Activated CD4-positive, alpha-beta T cell treated with anti-CD3 and anti-CD28 coated beads, Interleukin-2, amount 50 U/mL, for 4 hours (primary cell): ENCODE measurements at places on chromosomes 1 and 21.

- DNase-seq = no peak
Observed at GRCh38 chr1:21497466-21498061, 11.7 kb upstream of the ALPL start.

DNA sequence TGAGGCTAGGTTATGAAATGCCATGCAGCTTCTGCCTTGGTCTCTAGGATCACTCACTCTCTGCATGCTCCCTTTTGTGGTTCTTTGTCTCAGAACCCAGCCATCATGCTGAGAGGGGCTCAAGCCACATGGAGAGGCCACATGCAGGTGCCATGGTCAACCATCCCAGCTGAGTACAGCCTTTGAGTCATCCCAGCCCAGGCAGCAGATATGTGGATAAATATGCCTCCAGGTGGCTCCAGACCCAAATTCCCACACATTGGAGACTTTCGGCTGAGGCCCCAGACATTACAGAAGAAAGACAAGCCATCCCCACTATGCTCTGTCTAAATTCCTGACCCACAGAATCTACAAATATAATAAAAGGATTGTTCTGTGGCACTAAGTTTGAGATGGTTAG lies 102.0 kb downstream of the LHX9 start:
- DNase-seq = no peak

DNA sequence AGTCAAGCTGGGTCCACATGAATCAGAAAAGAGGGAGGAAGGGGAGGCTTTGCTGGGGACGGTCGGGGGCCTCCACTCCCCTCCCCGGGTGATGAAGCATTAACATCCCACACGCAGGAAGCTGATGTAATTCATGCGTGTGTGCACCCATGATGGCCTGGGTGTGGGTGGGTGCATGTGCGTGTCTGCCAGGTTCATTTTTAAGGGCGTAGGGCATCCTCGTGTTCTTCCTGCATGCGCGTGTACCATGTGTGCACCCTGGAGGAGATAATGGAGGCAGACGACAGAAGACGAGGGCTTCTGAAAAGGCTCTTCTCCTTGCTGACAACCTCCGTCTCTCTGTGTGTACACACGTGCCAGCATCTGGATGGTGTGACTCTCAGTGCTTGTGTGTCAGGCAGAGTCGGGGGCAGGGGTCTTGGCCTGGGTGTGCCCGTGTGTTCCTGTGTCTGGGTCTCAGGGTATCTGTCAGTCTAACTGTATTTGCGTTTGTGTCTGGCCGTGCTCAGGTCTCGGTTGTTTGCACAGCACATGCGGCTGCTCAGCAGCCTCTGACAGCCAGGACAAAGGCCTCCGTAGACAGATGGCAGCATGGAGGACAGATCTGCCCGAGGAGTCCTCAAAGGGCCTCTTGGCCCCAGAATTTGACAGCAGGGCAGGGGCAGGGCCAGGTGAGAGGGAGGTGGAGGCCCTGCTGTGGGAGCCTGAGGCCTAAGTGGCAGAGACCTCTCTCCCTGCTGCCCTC lies 2.4 kb downstream of the RAP1GAP start:
- DNase-seq = no peak

DNA sequence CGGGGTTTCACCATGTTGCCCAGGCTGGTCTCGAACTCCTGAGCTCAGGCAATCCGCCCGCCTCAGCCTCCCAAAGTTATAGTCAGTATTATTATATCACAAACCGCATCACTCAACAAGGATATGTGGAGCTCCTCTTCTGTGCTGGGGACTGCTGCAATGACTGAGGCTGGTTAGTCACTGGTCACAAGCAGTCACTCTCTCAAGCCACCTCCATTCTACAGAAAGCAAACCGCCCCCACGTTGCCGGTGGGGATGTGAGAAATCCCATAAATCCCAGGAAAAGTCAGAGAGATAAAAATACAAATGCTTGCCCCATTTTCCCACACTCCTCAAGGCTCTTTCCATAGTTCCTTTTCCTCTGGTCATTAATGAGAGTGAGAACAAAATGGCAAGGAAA lies 155.7 kb downstream of the ADSS2 start:
- no peak for DNase-seq

- no peak for DNase-seq
Observed at GRCh38 chr1:221567859-221568507, 173.9 kb downstream of the DUSP10 start.

DNA sequence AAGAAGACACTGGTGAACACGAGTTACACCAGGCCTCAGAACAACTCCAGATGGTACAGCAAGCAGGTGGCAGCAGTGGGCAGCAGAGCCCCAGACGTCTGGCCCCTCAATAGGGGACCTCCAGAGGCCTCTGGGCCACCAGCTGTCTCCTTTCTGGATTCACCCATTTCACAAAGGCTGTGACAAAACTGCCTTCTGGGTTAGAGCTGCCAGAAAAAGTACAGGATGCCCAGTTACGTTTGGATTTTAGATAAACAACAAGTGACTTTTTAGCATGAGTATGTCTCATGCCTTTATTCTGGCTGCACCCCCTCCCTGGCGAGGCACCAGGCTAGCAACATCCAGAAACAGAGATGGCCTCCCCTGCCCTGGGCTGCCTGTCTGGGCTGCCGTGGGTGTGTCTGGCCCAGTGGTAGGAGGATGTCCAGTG lies 30.1 kb downstream of the ITPKB start:
- DNase-seq = no peak

DNA sequence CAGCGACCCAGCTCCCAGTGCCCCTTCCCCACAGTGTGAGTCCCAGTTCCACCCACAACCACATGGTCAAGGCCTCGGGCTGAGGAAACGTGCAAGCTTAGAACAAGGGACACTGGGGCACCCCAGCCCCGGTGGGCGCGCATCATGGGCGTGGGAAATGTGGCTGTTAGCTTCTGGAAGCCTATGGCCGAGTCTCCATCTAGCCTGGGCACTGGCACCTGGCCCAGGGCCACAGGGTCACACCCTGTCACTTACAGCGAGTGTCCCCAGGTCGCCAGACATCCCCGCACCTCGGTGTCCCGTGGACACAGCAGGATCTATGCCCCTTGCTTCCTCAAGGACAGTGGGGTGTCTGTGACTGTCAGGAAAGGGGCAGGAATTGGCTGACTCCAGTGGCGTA lies 37.0 kb upstream of the COL6A1 start:
- no peak for DNase-seq

- DNase-seq = no peak
Observed at GRCh38 chr1:179857009-179857408, 20.6 kb downstream of the TOR1AIP2 start.

DNA sequence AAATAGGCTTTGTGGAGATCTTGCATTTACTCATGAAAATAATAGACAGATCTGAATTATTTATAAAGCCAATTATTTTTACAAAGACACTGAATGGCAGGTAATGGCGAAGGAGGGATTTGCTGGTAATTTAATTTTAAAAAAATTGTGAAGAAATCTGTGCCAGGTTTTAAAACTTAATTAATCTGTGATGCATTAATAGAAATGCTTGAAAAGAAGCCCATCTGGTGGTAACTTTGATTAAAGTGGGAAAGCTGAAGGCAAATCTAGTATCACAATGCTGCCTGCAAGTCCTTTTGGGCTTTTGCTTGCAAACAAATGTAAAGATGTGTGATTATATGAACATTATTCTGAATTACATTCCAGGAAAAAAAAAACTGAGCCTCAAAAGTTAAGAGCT lies 433.2 kb upstream of the DEPDC1 start:
- DNase-seq = no peak

GRCh38 chr1:158943059-158943458 lies 11.7 kb downstream of the PYHIN1 start:
- DNase-seq = no peak

DNA sequence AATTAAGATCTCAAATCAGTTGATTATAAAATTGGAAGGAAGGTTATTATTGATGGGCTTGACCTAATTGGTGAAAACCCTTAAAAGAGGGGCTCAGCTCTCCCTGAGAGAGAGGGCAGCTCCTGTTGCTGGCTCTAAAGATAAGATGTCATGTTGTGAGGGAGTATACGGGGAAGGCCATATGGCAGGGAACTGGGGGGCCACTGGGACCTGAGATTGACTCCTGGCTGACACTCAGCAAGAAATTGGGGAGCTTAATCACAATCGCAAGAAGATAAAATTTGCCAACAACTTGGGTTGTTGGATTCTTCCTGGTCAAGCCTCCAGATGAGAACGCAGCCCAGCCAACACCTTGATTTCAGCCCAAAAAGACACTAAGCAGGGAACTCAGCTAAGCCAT lies 69.7 kb upstream of the KCNJ6 start:
- no peak for DNase-seq

GRCh38 chr1:202694314-202694713 lies 15.9 kb downstream of the SYT2 start:
- no peak for DNase-seq

DNA sequence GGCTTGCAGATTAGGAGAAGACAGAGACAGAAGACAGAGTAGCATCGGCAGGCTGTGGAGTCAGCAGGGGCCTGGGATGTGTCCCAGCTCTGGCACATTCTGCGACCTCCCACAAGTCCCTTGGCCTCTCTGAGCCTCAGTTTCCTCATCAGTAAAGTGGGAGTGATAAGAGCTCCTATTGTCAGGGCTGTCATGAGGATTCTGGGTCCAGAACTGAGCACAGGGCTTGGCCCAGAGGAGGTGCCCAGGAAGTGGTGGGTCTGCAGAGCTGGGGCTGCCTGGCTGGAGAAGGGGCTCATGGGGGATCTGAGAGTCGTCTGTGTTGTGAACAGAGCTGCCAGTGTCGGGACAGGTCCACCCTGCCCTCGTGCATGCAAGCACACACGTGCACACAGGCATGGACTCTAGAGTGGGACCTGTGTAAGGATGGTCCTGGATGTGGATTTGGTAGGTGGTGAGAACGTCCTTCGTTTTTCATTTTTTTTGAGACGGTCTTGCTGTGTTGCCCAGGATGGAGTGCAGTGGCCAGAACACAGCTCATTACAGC lies 262.9 kb downstream of the PTPRU start:
- DNase-seq = no peak

DNA sequence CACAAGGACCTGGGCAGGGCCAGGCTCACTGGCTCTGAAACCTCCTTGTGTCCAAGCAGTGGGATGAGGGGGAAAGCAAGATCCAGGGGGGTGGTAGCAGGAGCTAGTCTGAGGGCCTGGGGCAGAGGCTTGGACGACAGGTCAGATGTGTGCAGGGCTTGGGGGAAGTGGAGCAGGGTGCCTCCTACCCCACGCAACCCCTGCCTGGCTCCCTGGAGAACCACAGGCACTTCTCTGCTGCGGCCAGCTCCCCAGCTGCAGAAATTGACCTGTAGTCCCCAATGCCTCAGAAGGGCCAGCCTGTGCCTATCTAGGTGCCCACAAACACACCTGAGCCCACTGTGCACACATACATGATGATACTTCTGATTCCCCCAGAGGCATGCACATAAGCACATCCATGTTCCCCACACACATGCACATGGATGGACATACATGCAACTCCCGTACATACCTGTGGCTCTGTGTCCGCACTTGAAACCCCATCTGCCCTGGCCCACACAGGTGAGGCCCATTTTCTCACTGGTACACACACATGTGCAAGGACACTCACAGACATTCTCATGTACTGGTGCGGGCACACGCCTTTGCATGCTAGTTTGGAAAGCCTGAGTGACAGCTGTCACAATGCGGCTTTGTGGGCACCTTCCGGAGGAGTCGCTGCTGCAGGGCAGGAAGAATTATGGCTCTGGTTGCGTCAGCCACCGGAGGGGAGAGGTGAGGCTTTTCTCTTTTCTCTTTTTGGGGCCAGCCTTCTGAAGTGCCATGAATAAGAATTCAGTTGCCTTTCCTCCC lies 247.2 kb upstream of the CSF3R start:
- DNase-seq = no peak

GRCh38 chr1:35220976-35221375 lies 28.0 kb upstream of the SFPQ start:
- DNase-seq = no peak

DNA sequence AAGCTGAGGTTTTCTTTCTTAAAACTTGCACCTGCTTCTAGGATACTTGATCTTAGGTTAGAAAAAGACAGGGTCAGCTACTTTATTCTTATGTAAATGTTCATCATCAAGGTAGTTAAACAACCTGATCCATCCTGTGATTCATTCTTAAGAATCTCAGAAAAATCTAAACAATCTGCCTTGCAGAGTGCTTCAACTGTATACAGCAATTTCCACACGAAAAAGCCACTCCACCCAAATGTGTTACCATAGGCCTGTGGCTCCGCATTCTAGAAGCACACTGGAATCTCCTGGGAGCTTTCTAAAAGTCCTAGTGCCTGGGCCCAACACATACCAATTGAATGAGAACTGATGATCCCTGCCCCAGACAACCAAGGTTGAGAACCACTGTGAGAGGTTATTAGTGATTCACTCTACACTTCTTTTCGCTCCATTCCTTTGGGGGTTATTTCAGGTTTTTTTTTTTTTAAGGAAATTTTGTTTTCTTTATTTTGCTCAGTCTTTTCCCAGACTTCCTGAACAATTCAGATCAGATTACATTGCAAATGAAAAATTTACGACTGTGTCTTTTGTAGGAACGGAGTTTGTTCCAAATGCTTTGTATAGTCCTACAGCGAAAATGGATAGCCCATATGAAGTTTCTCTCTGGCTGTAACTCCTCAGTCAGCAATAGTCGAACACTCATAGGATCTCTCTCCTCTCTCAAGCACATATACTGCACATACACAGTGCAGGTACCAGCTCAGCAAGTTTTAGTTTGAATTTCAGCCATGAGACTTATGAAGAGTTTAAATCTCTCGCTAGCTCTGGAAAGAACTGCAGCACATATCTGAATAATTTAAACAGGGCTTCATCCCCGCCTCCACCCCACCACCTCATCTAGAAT lies 16.1 kb downstream of the SMYD2 start:
- DNase-seq = no peak

DNA sequence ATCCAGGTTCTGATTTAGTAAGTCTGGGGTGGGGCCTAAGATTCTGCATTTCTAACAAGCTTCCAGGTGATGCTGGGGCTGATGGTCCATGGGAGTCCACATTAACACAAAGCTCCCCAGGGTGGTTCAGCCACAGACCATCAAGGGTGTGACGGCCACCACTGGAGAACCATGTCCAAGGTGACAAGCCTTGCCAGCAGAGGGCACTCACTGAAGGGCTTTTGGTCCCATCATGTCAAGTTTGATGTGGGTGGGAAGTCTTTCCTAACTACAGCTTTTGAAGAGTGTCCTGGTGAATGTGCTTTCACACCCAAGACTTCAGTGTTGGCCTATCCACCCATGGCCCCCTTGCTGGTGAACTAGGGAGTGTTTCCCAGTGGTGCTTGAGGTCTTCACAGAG lies 67.1 kb downstream of the UBE2T start:
- DNase-seq = peak; percentile 23

DNA sequence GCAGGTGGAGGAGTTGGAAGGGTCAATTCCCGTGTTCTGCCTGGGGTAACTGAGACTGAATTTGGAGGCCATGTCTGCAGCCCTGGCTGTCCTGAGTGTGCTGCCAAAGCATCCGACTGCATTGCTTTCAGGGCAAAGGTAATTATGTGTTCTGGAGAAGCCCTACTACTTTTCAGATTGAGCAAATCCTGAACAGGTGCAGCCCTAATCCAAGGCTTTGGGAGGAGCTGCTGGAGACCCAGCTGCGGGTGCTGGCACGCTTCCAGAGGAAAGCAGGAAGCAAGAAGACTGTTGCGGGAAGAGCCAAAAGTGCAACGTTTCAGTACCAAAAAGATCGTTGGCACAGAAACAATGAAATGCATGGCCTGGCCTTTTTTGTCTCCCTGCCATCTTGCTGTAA lies 73.7 kb upstream of the NRIP1 start:
- DNase-seq = no peak

- no peak for DNase-seq
Observed at GRCh38 chr21:43312011-43312410, 114.9 kb downstream of the SIK1 start.
